Bladder microvascular endothelial cell (primary cell): ENCODE measurements at places on chromosomes 4 and X. TPM values are rescaled to one million over a fixed set of nuclear protein-coding genes. Genes with fewer than 3 reads are reported as not detected.

FREM3 gene
- 0.32 and 0.76 TPM in 2 replicates for total RNA-seq

PHEX gene
- total RNA-seq, result 0.19 and 0.32 TPM in 2 replicates

HSFX3 gene
- total RNA-seq, result not detected in 2 replicates

SUPT20HL1 gene
- total RNA-seq, result not detected in 2 replicates

TKTL1 gene
- under 0.01 and 0.31 TPM in 2 replicates for total RNA-seq

PPARGC1A gene
- 1.0 TPM in 1 of 2 replicates, not detected in the other for total RNA-seq

GRIA2 gene
- total RNA-seq, result not detected in 2 replicates

DYNLT3 gene
- total RNA-seq, result 21.4 and 32.7 TPM in 2 replicates

PGRMC2 gene
- total RNA-seq, result 11.0 and 90.6 TPM in 2 replicates

SEPTIN6 gene
- total RNA-seq, result 7.1 and 10.6 TPM in 2 replicates

NXF2B gene
- total RNA-seq, result not detected in 2 replicates

CHRNA9 gene
- total RNA-seq, result not detected in 2 replicates

NUP54 gene
- total RNA-seq, result 44.0 and 50.3 TPM in 2 replicates

NLRP2B gene
- under 0.01 and 0.06 TPM in 2 replicates for total RNA-seq

CT55 gene
- not detected in 2 replicates for total RNA-seq

NPY1R gene
- total RNA-seq, result 0.06 TPM in 1 of 2 replicates, not detected in the other

TIMM8A gene
- 2.6 and 3.9 TPM in 2 replicates for total RNA-seq

UGT2B10 gene
- total RNA-seq, result not detected in 2 replicates

FMR1NB gene
- total RNA-seq, result not detected in 2 replicates

LUZP4 gene
- total RNA-seq, result not detected in 2 replicates

MAP9 gene
- total RNA-seq, result under 0.01 and 0.31 TPM in 2 replicates

SSX5 gene
- not detected in 2 replicates for total RNA-seq

CXCL3 gene
- 0.16 and 1.1 TPM in 2 replicates for total RNA-seq
